Osteocyte (in vitro differentiated cells): ENCODE measurements at places on chromosomes 6 and 20. TPM values are rescaled to one million over a fixed set of nuclear protein-coding genes. Genes with fewer than 3 reads are reported as not detected.

DNA sequence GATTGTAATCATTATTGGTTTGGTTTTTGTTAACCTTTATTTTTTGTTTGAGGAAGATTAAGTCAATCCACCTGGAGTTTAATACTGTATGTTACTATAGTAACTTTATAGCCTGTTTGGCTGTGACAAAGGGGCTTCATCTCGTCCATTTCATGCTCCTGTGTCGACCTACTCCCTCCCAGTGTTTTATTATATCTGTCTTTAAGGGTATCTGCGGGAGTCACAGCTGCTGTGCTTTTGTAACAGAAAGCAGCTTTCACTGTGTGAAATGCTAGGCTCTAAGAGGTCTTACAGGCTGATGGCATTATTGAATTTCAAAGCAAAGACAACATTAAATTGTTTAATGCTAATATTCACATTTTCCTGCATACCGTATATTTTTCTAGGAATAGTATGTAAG is 698.0 kb upstream of the POU3F2 start:
- no peak for DNase-seq

GRCh38 chr6:31116661-31117385 is 2.2 kb downstream of the PSORS1C1 start:
- DNase-seq: no peak

- no peak for DNase-seq
Measured at GRCh38 chr6:27604986-27605385, 132.1 kb upstream of the ZNF184 start.

DNA sequence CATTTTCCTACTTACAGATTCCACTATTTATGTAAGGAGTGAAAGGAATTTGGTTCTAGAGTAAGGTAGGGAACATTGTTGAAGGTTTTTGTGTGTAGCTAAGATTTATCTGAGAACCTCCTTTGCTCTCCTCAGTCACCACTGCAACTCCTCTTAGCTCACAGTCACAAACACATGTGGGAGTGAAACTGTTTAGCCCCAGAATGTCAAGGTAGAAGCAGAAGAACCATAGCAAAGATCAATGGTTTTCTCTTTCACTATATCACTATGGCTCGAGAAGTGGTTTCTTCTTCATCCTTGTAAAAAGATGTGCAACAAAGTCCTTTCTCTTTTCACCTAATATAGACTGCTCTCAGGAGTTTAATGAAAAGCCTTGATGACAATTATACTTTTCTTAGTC is 6.5 kb upstream of the DEFB112 start:
- no peak for DNase-seq

- DNase-seq: no peak
Measured at GRCh38 chr6:121794630-121795029, 359.2 kb downstream of the GJA1 start.

GRCh38 chr6:136745300-136745699 is 47.0 kb downstream of the MAP3K5 start:
- no peak for DNase-seq

- no peak for DNase-seq
Measured at GRCh38 chr6:17905611-17906592, 81.5 kb downstream of the KIF13A start.

DNA sequence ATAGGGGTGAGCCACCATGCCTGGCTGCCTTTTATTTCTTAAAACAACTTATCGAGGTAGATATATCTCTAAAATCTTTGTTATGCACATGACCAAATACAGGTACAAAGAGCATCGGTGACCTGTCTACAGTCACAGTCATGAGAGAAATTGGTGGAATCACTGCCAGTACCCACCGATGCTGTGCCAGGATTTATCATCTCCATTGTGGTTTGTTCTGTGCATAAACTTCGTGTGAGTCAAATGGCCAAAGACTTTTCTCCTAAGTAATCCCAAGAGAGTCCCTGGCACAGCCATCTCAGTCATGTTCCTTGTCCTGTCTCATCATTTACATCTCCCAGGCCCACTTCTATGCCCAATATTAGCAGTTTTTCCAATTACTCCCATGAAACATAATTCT is 9.0 kb downstream of the GSTA3 start:
- DNase-seq: no peak

DNA sequence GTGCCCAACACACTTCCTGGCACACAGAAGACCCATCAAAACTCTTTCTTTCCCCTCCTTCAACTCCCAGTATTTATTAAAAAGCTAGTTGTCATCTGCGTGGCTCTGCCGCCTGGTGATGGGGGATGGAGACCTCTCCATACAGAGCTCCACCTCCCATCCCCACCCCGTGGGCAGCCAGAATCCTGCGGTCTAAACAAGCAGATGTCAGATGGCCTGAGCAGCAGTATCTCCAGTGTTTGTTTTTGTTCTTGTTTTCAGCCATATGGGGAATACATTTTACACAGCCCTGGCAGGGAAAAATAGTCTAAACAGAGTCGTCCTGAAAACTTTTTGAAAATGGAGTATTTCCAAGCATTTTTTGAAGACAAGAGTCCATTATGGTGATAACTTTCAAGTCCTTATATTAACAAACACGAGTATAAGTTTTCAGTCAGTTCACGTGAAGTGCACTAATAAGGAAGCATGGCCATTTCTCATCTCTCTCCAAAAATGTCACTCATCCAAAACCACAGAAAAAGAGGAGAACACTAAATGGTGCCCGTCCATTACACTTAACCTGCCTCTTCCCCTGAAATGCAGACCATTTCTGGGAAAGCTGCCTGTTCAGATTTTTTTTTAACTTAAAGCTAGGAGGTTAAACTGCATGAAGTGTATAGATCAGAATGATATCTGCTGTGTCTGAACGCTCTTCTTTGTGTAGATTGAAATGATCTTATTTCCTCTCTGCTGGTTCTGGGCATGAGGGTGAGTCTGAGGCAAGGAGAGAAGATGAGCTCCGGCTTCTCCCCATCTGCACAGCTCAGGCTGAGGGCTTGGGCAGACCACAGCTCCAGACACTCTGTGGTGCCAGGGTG is 91.0 kb downstream of the TCP11 start:
- no peak for DNase-seq

DNA sequence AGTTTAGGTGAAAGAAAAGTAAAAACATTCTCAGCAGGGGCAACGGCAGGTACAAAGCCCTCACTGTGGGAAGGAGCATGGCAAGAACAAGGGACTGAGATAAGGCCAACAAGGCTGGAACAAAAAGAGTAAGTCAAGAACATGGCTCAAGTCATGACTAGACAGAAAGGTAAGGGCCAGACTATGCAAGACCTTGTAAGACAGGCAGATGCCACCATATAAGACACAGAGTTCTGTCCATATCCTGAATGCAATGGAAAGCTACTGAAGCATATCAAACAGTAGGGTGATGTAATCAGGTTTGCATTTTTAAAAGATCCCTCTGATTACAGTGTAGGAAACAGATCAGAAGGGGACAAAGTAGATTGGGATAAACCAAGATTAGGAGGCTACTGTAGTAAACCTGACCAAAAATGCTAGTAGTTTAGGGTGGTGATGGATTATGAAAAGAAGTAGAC is 5.5 kb downstream of the REV3L start:
- DNase-seq: no peak

Gene SLPI
- not detected in 2 replicates for total RNA-seq

Gene OR2H2
- total RNA-seq: not detected in 2 replicates

Gene OXT
- not detected in 2 replicates for total RNA-seq

Gene MTFR2
- 0.76 and 0.91 TPM in 2 replicates for total RNA-seq
